ENCODE measurements at places on chromosomes 12 and 14.
A peak's percentile ranks its signal among the peaks of the same experiment; 100 is the strongest.

DNA sequence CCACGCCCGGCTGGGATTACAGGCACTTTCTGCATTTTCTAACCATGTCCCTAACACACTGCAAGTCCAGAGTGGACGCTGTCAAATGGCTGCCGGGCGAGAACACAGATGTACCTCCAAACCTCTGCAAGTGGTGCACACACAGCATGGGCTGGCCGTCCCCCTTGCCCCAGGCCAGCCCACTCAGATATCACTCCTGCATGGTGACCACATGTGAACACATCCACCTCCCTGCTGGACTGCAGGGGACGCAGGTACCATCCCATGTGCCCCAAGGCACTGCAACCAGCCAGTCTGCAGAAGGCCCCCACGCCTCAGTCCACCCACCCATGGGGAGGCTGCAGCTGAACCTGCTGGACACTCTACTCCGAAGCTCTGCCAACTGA lies 14.0 kb downstream of the BRF1 start:
- no peak for DNase-seq
- H3K27ac ChIP-seq: no peak overlapping the region
- H3K4me1 ChIP-seq: no peaks in the 10 kb centered on the region
- no peaks in the 10 kb centered on the region for H3K27me3 ChIP-seq

DNA sequence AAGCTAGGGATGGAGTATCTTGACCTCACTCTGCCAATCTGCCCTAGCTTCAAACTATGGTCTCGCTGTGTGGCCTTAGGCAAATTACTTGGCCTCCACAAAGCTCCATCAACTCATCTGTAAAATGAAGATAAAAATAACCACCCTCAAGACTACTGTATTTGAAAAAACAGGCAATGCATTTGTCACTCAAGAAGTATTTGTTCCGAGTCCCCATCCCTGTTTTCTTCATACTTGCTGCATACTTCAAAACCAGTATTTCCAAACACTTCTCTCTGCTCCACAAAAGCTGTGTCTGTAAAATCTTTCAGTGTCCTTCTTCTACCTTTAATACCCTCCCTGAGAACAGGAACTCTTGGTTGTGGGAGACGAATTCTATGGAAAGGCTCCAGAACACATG lies 47.9 kb downstream of the GTF2A1 start:
- H3K27ac ChIP-seq: no peak overlapping the region
- no peak overlapping the region for H3K4me3 ChIP-seq
- H3K4me1 ChIP-seq: peaks cover 7% of the 10 kb centered on the region
- DNase-seq: peak; percentile 11
- H3K36me3 ChIP-seq: no peaks in the 10 kb centered on the region
- no peaks in the 10 kb centered on the region for H3K27me3 ChIP-seq

DNA sequence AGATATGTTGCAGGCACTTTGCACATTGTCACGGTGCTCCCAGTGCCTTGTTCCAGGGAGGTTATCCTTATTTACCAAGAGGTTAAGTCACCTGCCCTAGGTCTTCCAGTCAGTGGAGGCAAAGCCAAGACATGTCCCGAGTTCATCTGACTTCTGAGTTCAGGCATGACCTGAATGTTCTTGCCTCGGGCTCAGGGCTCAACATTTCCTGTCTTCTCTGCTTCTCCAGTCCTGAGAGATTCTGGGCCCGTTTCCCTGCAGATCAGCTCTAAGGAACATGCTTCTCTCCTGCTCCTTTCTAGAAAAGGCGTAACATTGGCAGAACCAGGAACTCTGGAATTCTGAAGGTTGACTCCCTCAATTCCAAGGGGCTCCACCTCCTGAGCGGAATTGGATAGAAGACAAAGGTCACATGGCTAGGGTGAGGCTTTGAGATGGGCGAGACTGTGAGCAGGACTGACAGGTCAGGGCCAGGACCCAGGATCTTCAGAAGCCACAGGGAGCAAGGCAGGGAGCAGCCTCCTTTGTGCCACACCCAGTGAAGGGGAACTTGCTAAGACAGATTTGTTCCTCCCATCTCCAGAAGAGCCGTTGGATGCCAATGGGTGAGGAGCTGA lies 19.9 kb downstream of the BDKRB2 start:
- no peaks in the 10 kb centered on the region for H3K27me3 ChIP-seq
- H3K4me1 ChIP-seq: no peaks in the 10 kb centered on the region
- no peak for DNase-seq
- H3K4me3 ChIP-seq: no peak overlapping the region

DNA sequence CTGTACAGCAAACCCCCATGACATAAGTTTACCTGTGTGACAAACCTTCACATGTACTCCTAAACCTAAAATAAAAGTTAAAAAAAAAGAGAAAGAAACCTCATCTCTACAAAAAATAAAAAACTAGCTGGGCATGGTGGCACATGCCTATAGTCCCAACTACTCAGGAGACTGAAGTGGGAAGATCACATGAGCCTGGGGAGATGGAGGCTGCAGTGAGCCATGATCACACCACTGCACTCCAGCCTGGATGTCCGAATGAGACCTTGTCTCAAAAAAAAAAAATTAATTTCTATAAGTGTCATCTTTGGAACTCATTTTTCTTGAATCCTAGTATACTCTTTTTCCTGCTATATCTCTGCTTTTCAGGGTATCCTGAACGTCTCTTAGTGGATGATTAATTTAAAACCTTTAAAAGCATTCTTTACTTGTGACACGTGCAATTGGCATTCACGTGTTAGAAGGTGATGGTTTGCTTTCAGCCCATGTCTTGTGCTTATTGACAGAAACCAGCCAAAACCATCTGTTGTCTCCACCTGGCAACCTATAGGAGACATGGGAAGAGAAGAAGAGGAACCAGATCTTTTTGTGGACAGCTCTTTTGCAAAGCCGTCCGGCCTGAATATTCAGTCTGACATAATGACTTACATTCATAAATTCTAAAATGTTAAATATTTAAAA lies 30.6 kb upstream of the PPFIBP1 start:
- H3K27ac ChIP-seq: no peak overlapping the region
- H3K36me3 ChIP-seq: no peaks in the 10 kb centered on the region
- no peak overlapping the region for H3K4me3 ChIP-seq

DNA sequence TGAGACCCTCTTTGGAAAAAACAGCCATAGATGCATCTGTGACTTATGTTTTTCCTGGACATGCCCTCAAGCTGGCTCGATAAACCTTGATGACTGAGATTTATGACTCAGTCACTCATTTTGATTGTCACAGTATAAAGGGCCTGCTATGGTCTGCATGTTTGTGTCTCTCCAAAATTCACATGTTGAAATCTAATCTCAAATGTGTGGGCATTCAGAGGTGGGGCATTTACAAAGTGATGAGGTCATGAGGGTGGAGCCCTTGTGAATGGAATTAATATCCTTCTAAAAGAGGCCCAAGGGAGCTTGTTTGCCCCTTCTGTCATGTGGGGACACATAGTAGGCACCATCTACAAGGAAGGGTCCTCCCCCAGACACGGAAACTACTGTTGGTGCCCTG lies 372.9 kb downstream of the APAF1 start:
- no peak overlapping the region for H3K4me3 ChIP-seq
- no peak for DNase-seq
- no peaks in the 10 kb centered on the region for H3K27me3 ChIP-seq
- H3K27ac ChIP-seq: no peak overlapping the region
- H3K4me1 ChIP-seq: no peaks in the 10 kb centered on the region

- H3K27ac ChIP-seq: no peak overlapping the region
- no peaks in the 10 kb centered on the region for H3K4me1 ChIP-seq
- no peak for DNase-seq
Measured at GRCh38 chr14:74705613-74706500, 7.0 kb downstream of the AREL1 start.

DNA sequence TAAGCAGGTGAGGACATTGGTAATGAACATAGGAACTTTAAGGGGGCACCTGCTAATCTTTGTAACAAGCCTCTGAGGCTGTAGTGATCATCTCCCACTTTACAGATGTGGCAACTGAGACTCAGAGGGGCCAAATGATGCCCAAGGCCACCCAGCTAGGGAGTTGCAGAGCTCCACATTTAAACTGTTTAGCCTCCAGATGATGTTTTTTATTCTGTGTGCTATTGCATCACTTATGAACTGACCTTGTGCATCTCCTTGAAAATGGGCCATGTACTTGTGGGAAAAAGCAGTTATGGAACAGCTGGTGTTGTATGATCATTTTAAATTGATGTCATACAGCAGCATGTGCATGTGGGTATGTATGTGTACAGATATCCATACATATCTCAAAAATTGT lies 41.4 kb downstream of the TPCN1 start:
- no peak overlapping the region for H3K4me3 ChIP-seq
- peaks cover 5% of the 10 kb centered on the region for H3K4me1 ChIP-seq
- peak; percentile 74 for DNase-seq
- H3K27me3 ChIP-seq: no peaks in the 10 kb centered on the region
- no peaks in the 10 kb centered on the region for H3K36me3 ChIP-seq

DNA sequence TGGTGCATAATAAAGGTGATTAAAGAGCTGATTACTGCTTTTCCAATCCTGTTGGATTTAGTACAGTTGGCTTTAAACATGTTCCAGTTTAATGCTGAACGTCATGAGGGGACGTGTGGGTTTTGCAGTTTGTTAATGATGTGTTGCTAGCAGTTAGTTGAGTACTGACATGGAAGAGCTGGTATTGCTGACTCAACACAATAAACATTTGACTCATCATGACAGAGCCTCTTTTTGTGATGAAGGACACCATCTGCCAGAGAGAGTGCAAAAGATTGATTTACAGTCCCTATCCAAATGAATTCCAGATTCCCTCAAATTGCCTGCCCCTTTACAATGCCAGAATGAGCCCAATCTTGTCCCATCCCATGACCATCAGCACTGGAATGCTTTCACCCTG lies 346.2 kb upstream of the PRICKLE1 start:
- no peak overlapping the region for H3K4me3 ChIP-seq
- H3K4me1 ChIP-seq: no peaks in the 10 kb centered on the region
- no peak overlapping the region for H3K27ac ChIP-seq
- no peaks in the 10 kb centered on the region for H3K36me3 ChIP-seq
- peak; percentile 60 for DNase-seq
- no peaks in the 10 kb centered on the region for H3K27me3 ChIP-seq

DNA sequence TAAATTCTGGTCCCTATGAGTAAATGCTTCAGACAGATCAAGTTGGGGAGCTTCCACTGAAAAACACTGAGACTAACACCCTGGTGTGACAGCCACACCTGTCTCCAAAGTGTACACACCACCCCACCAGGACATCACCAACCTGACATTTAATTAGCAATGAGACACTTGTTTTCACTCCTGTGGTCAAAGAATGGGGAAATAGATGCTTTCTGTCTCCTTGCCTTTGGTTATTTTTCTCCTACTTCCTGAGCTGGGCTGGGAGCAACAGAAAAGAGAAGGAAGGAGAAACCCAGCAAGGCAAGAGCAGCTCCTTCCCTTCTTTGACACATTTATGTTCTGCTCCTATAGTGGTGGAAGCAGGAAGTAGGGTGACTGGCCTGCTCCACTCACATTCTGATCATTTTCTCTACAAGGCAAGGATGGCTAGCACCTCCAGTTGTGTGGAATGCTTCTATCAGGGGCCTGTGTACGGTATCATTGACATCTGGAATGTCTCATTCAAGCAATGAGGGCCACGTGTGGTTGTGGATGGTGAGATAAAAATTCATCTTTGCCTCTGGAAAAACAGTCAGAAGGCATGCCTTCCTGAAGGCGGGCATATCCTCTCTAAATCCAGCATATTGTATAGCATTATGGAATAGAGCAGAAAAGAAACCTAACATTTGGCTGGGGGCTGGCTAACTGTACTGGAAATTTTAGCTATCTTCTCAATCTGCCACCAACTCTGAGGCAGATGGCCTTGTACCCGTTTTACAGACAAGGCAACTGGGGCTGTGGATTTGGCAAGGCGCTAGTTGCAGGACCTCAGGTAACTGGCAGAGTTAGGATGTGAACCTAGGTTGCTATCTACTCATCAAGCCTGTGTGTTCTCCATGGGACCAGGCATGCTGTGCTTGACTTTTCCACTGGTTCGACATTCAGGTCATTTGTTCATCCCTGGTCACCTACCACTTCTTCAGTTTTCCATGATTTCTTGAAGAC lies 24.8 kb upstream of the LGALS3 start:
- DNase-seq: no peak
- peak overlapping the region; percentile 96 for H3K27ac ChIP-seq
- H3K4me3 ChIP-seq: no peak overlapping the region
- no peaks in the 10 kb centered on the region for H3K36me3 ChIP-seq
- H3K27me3 ChIP-seq: no peaks in the 10 kb centered on the region
- H3K4me1 ChIP-seq: peaks cover 32% of the 10 kb centered on the region

DNA sequence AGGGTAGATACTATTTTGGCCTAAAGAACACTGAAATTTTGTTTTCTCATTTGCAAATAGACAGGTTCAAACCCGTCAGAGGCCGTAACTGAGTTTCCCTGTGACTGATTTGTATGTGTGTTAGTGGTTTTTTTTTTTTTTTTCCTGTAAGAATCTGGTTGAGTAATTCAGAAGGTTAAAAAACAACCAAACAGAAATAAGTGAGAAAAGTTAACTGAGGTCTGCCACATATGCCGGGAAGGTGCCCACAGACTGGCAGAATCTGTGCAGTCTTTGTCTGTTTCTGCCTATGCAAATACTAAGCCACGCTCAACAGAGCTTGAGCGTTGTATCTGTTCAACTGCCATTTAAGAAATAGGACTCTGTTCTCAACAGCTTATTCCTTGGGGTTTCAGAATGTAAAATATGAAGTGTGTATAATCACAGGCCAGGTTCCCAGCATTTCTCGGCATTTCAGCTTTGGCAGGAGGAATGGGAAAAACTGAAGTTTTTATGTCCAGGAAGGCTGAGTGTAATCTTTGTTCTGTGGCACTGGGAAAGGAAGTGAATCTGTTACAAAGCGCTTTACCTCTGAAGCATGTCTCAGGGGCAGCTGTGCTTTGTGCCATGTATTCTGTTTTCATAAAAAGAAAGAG lies 181.9 kb downstream of the PRKCH start:
- H3K27me3 ChIP-seq: no peaks in the 10 kb centered on the region
- no peak overlapping the region for H3K27ac ChIP-seq
- no peaks in the 10 kb centered on the region for H3K36me3 ChIP-seq
- no peak overlapping the region for H3K4me3 ChIP-seq

Measured in fibroblast of lung (primary cell).